ENCODE measurements at places on chromosomes 2 and 18.

- no peak for DNase-seq
Observed at GRCh38 chr2:24110660-24111303, 12.4 kb downstream of the PFN4 start.

- DNase-seq = no peak
Observed at GRCh38 chr2:133255360-133255759, 312.9 kb downstream of the NCKAP5 start.

DNA sequence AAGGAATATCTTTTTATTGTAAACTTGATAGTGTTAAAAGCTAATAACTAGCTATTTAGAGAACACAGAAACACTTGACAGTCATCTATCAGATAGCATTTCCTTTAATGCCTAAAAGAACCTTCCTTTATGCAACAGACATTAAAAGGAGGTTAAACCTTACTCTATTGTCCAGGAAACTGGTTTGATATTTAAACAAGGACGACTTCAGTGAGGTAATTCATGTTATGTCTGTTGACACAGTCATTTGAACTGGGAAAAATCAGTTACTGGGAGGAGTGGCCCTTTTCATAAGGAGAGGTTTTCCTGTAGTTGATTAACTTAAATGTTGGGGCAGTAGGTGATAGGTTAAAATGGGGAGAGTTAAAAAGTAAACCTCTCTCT, 6.7 kb downstream of the TGIF1 start:
- no peak for DNase-seq

- DNase-seq = no peak
Observed at GRCh38 chr2:176494949-176495353, 225.7 kb downstream of the MTX2 start.

GRCh38 chr2:110768591-110768990, 36.2 kb downstream of the ACOXL start:
- no peak for DNase-seq

DNA sequence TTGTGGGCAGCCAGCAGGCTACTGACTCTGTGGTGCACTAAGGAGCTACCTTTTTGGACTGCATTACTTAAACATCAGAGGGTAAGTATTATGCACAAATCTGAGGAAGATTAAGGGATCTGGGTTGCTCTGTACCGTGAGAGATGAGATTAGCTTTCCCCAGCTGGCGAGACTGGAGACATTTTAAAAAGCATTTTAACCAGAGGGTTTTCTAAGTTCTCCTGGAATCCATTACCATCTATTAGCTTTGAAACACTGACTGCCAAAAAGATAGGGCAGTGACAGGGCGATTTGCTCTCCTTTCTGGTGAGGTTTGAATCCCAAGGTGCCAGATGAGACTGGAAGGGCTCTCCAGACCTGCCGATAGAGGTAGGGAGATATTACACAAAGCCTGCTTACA, 63.2 kb downstream of the LYPD6 start:
- no peak for DNase-seq

GRCh38 chr18:70289351-70290312, 787 bp downstream of the SOCS6 start:
- DNase-seq = peak; percentile 2

GRCh38 chr2:181330286-181330685, 126.9 kb upstream of the ITGA4 start:
- no peak for DNase-seq

DNA sequence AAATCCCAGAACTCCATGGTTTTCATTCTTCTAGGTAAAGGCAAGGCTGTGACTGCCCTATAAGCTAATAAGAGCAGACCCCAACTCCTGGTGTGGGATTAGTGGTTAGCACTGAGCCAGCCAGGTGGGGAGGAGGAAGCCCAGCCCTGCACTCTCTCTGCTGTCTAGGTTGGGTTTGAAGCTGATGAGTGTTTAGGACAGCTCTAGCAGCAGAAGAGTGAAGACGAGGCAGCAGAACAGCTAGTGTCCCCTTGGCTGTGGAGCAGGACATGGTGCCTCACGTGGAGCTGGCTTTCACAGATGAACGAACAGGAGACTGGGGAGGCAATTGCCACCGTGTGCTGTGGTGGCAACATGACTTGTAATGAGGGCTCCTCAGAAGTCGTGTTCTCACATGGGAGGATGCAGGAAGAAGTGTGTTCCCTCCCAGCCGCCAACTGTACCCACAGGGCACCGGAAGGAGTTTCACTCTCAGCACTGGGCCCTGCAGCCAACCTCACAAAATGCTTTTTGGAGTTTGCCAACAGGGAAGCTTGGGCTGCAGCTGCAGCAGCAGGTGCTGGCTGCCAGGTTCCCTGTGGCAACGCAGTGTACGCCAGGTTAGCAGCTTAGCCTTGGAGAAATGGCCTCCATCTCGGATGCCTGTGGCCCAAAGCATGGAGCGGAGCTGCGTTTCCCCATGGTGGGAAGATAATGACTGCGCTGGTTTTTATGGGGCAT, 328.2 kb downstream of the SETBP1 start:
- DNase-seq = no peak

- no peak for DNase-seq
Observed at GRCh38 chr2:17573085-17573803, 32.7 kb downstream of the VSNL1 start.

- DNase-seq = no peak
Observed at GRCh38 chr2:151878655-151879563, 50.7 kb upstream of the ARL5A start.

DNA sequence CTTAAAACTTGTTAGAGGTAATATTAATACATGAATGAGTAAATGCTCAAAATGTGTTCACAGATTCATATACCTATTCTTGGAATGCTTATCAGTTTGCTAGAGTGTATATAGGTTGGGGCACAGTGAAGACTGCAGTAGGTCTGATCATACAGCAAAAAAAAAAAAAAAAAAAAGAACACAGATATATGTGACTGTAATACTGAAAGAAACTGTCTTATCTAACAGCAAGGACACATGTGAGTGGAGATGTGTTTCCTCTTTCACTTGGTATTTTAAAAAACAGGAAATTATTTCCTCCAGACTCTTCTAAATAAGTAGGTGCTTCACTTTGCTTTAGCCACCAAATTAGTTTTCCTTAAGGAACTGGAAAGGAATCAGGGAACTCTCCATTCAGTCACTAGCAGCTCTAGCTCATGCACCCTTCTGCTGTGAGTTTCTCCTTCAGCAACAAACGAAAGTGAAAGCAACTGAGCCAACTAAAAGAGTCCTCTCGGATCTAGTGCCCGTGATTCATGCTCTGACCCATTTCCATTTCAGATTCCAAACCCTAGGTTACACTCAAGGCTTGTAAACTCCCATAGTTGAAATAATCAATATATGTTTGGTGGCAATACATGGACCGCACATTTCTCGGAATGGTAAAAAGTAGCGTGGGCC, 98.5 kb downstream of the DSEL start:
- DNase-seq = no peak
